Activated CD4-positive, alpha-beta T cell treated with anti-CD3 and anti-CD28 coated beads, Interleukin-2, amount 10 ng/mL, durations not matched to agents 7 days and 5 days (primary cell): ENCODE measurements at places on chromosomes 13 and 19. TPM values are rescaled to one million over a fixed set of nuclear protein-coding genes. Genes with fewer than 3 reads are reported as not detected.
A peak's percentile ranks its signal among the peaks of the same experiment; 100 is the strongest.

DNA sequence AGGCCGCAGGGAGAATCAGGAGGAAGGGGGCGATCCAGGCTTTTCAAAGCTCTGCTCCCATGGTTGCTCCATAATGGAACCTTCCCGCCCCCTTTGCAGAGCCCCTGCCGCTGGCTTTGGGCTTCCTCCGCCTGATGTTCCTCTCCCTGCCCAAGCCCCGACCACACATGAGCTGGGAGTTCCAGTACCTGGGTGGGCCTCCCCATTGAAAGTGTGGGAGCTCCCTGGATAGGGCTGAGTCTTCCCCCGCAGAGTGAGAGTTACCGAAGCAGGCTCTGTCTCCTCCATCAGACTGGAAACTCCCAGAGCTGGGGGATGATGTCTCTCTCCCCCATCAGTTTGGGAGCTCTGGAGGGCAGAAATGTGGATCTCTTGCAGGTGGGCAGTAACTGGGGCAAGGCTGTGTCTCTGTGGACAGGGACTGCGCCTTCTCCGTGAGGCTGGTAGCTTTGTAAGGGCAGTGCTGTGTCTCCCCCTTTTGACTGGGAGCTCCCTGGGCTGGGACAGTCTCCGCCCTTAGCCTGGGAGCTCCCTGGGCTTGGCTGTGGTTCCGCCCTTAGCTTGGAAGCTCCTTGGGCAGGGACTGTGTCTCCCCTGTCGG is 722 bp downstream of the DCAF15 start:
- DNase-seq = no peak

GRCh38 chr19:57403737-57404563 is 7.0 kb upstream of the ZNF17 start:
- no peak for DNase-seq

DNA sequence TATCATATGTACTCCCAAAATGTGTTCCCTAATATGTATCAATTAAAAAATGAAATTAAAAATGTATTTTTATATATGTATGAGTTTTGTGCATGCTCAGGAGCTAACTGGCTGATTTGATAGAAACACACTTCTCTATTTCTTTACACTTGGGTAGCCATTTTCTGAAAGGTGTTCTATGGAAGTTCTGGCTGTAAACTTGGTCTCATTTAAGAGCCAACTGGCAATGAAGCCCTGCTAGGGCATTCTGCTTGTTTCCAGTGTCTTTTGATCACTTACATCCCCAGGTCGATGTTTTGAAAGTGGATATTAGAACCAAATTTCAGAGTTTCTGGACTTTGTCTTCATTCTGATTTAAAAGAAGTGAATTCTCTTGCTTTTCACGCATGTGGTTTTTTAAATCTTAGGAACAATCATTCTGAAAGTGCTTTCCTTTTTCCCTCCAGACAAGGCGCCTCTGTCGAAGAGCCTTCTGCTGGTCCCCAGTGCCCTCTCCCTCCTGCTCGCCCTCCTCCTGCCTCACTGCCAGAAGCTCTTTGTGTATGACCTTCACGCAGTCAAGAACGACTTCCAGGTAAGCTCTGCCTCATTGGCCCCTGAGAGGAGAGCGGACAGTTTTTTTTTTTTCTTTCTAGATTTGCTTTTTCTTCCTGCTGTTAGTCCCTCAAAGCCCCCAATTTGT is 20.1 kb downstream of the GPR18 start:
- peak; percentile 32 for DNase-seq

- no peak for DNase-seq
Observed at GRCh38 chr13:77832339-77833100, 86.1 kb downstream of the EDNRB start.

Gene MEDAG
- not detected for total RNA-seq
